ENCODE measurements at places on chromosomes 1 and 21.

GRCh38 chr1:159783724-159784123 is 3.0 kb downstream of the DUSP23 start:
- no peak for DNase-seq

DNA sequence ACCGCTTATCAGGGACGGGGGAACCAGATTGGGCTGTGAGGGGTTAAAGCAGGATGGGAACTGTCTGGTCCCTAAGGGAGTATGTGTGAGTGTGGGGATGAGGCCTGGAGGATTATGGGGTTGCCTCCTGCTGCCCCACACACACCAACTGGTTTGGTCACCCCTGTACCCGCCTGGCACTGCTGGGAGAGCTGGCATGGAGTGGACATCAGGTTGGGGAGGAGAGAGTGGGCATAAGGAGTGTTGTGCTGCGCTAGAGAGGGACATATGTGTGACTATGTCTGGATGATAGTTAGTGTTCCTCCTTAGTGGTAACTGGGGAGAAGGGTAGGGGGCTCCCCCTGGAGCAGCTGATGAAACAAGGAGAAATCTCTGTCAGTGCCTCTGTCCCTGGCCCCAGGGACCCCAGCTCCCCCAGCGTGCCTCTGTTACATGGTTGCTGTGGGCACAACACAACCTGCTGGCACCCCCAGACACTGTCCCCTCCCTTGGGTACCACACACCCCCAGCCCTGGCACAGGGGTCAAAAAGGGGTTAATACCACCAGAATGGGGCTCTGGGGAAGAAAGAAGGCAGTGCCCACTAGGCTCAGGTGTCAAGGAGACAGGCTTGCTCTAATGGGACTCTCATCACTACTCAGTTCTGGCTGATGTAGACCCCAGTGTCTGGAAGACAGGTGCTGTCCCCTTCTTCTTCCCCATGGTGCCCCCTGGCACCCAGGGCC is 1.9 kb downstream of the ZBTB7B start:
- DNase-seq, result no peak

GRCh38 chr1:203475012-203475981 is at the start of gene PRELP:
Gene PRELP, plus strand, starts transcription at chr1:203475806. Its CDS starts 7,379 bp downstream, at chr1:203483185.
- DNase-seq, result peak; percentile 54

- no peak for DNase-seq
Observed at GRCh38 chr1:196207612-196208217, 400.5 kb downstream of the KCNT2 start.

- DNase-seq, result peak; percentile 67
Observed at GRCh38 chr1:209850342-209850979, 22.7 kb downstream of the UTP25 start.

DNA sequence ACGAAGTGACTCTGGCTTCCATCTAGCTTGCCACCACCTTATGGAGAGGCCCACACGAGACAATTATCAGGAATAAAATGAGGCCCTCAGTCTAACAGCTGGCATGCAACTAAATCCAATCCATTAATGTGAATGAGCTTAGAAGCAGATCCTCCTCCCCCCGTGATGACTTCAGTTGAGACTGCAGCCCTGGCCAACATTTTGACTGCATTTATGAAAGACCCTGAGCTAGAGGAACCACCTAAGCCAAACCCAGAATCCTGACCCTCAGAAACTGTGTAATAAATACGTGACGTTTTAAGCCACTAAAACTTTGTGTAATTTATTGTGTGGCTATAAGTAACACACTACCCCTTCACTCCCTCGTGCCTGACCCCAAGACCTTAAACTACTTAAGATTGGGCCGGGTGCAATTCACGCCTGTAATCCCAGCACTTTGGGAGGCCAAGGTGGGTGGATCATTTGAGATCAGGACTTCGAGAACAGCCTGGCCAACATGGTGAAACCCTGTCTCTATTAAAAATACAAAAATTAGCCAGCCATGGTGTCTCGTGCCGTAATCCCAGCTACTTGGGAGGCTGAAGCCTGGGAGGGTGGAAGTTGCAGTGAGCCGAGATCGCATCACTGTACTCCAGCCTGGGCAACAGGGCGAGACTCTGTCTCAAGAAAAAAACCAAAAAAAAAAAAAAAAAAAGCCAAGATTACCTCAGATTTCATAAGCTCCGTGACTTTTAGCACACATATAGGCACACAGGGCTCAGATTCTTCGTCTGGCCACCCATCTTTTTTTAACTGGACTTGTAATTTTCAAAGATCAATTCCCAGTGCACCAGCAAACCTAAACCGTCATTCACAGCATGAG is 72.5 kb downstream of the ENAH start:
- DNase-seq, result no peak

GRCh38 chr1:93434987-93435386 is 12.9 kb upstream of the FNBP1L start:
- DNase-seq, result no peak

DNA sequence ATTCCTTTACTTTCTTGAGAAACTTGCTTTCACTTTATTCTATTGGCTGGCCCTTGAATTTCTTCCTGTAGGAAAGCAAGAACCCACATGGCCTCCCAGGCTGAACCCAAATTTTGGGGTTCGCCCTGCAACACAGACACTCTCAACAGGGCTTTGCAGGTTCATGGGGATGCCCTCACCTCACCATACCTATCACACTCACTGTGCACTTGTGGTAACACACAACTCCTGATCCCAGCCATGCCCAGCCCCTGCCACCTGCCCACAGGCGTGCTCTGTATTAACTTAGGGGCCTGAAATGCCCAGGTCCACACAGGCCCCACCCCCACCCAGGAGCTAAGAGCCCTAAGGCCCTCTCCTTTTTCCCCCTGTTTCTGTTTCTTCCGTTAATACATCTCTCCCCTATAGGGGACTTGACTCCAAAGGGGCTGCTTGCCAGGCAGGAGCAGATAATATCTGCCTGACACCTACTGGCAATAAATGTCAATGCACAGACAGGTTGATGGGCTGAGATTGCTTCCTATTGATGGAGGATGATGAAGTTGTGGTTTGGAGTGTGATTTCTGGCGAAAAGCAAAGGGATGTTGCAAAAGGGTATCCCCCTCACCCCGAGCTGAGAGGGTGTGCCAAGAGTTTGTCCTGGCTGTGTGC is 171.5 kb downstream of the AJAP1 start:
- DNase-seq, result no peak

DNA sequence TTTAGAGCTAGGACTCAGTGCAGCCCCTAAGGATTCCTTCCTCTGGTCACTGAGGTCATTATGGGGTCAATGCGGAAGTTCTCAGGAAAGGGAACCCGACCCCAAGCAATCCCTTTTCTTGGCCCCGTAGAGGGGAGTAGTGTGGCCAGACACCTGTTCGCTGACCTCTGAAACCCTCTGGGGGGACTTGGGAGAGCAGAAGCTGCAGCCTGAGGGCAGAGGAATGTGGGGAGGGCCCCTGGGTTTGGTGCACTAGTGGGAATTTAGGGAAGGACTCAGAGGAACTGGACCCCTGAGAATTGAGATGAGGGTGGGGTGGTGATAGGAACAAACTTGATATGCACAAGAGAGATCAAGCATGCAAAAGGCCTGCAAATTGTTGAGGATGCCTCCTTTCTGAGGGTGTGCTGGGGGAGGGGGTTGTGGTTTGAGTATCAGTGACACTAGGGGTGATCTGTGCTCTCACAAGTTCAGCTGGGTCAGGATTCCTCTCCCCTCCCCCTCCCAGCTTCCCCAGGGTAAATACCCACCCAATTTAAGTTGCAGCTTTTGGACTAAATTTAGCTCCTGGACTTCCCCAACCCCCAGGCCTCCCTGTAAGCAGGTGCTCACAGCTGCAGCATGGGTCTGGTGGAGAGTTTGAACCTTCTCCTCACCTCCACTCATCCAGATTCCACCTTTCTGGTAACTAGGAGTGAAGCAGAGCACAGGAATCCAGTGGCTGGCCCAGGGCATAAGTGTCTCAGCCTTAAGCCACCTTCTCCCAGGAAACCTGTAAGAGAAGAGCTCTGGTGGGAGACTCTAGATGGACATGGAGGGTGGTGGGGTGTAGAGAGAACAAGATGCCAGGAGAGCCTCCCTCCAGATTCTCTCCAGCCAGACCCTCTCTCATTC is 13.5 kb downstream of the ADAMTSL4 start:
- no peak for DNase-seq

DNA sequence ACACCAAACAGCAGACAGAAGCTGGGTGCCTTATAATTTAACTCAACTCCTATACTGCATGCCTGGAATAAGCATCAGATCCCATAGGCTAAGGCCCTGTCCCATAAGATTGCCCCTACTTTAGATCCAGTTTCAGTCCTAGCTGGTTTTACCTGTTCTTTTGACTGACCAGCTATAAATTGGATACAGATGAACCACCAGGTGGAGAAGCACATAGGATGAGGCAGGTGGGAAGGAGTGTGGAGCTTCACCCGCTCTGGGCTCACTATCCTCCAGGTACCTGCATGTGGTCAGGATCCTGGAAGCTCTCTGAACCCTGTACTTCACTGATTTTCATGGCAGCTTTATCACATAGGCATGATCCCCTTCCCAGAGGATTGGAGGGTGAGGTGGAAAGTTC is 51.3 kb downstream of the MAST2 start:
- no peak for DNase-seq

DNA sequence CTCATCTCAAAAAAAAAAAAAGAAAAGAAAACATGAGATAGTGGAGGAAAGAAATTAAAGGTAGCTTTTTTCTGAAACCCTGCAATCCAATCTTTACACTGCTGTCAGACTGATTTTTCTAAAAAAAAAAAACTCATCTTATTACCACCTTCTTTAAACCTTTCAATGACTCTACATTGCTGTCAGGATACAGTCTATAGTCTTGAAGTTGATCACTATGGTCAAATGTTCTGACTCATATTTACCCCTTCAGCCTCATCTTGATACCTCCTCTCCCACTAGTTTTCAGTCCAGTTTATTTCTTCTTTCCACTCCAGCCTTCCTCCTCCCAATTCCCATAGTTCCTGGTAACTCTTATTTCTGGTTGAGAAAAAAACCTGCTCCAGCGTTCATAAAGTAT is 17.7 kb upstream of the NFIA start:
- no peak for DNase-seq

- DNase-seq, result no peak
Observed at GRCh38 chr1:209727785-209728184, 23.1 kb downstream of the HSD11B1 start.

GRCh38 chr21:14538483-14538882 is 7.6 kb downstream of the SAMSN1 start:
- DNase-seq, result no peak

GRCh38 chr21:37348664-37349063 is 17.9 kb upstream of the DYRK1A start:
- no peak for DNase-seq

DNA sequence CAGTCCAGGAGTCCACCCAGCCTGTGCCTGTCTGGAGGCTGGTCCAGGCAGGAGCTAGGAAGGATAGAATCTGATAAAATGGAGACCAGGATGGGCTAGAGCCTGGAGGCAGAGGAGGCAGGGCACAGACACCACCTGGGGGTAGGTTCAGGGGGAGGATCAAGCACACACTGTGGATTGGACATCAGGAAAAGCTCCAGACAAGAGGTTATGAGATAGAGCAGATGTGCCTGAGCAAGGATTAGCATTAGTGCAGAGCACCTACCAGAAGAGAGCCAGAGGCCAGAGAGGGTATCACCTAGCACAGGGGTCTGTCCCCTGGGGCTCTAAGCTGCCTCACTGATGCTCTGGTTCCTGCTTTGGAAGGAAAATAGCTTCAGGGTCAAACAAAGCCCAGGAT is 216.7 kb upstream of the ZC3H12A start:
- DNase-seq, result no peak

- no peak for DNase-seq
Observed at GRCh38 chr1:63674238-63674864, 81.1 kb downstream of the PGM1 start.

GRCh38 chr1:100422065-100422464 is 69.8 kb downstream of the CDC14A start:
- no peak for DNase-seq

GRCh38 chr1:53543778-53544695 is 84.8 kb downstream of the DMRTB1 start:
- no peak for DNase-seq

DNA sequence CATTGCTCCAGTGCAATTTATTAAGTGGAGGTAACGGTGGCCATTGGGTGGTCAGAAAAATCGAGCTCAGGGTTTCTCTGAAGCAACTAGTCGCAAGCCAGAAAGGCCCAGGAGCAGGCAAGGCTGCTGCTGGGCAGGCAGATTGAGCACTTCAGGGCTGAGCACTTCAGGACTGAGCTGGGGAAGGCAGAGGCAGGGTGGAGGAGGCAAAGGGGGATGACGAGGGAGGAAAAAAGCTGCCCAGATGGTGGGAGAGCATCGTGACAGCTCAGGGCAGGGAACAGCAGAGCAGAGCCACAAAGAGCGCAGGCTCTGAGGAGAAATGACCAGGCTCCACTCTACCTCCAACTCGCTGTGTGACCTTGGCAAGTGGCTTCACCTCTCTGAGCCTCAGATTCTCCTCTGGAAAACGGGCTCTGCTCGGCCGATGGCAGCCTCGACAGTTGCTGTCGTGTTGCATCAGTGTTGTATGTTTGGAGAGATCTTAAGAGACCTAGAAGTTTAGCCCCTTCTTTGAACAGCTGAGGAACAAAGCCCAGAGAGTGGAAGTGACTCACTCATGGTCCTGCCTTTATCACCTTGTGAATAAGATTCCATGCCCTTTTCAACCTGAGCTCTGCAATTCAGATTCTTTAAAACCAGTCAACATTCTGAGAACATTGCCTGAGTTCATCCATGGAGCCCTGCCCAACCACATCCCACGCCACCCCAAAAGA is 141.4 kb downstream of the SYF2 start:
- no peak for DNase-seq

GRCh38 chr21:32306021-32306780 is 7.5 kb downstream of the MRAP start:
- DNase-seq, result peak; percentile 89

- DNase-seq, result no peak
Observed at GRCh38 chr1:56469640-56470371, 109.6 kb downstream of the PLPP3 start.

DNA sequence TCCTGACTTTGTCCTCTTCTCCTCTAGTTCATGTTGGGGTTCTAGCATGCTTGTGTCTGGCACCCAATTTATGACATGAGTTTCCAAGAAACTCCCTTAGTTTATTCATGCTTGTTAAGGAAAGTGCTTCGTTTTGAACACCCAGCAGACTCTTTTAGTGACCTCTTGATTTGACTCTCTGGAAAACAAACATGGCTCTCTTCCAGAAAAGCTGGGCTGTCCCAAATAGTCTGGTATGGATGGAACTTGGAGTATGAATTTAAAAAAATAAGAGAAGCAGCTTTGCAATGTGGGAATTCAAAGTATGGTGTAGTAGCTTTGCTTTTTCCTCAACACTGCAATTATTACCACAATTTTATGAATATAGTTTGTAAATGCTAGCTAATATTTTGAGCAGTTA is 143.4 kb upstream of the C8B start:
- DNase-seq, result no peak

DNA sequence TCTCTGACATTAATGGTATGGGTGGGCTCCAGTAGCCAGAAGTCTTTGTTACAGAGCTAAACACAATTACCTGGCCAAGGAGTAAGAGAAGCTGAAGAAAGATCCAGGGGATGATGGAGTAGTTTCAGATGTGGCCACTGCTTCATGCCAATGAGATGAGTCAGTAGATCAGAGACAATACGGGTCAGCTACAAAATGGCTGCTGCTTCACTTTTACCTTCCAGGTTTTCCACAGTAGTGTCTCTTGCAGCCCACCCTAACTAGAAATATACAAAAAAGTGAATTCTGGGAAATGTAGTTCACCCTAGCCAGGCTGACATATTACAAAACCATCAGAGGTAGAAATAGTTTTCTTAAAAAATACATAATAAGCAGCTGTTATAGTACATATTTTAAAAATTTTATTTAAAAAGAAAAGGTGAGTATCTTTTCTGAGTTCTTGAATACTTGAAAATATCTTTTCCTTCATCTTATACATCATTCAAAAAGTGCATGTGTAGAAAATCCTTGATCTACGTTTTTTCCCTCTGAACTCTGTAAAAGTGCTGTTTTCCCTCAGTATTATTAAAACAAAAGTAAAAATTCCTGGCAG is 36.1 kb downstream of the LRIF1 start:
- DNase-seq, result no peak

Data from anterior cingulate cortex (tissue), 58 donors.